Endothelial cell of coronary artery (primary cell): ENCODE measurements at places on chromosomes 4 and X. TPM values are rescaled to one million over a fixed set of nuclear protein-coding genes. Genes with fewer than 3 reads are reported as not detected.

ZAR1 gene
- total RNA-seq: not detected in 2 replicates

FAM236B gene
- total RNA-seq: not detected in 2 replicates

NXT2 gene
- 4.2 and 5.1 TPM in 2 replicates for total RNA-seq

HPSE gene
- 1.3 and 6.9 TPM in 2 replicates for total RNA-seq

SPANXA1 gene
- not detected in 2 replicates for total RNA-seq

CAPN6 gene
- total RNA-seq: not detected in 2 replicates

PAGE4 gene
- total RNA-seq: not detected in 2 replicates

TAF7L gene
- 0.09 and 0.81 TPM in 2 replicates for total RNA-seq

GPRASP3 gene
- total RNA-seq: 8.5 and 9.3 TPM in 2 replicates

CD38 gene
- total RNA-seq: 0.09 TPM in 2 replicates

HTN3 gene
- total RNA-seq: not detected in 2 replicates

ACE2 gene
- total RNA-seq: 0.19 TPM in 1 of 2 replicates, not detected in the other

RADX gene
- 0.09 TPM in 2 replicates for total RNA-seq

CCSER1 gene
- total RNA-seq: 2.3 and 4.4 TPM in 2 replicates

SCML1 gene
- 6.8 and 7.1 TPM in 2 replicates for total RNA-seq

ESX1 gene
- not detected in 2 replicates for total RNA-seq

NDST3 gene
- not detected in 2 replicates for total RNA-seq
